NCI-H82 (cell line): ENCODE measurements at places on chromosomes 3 and 15.

GRCh38 chr3:168021737-168022450 is 73.8 kb downstream of the GOLIM4 start:
- DNase-seq = no peak

- peak; percentile 31 for DNase-seq
Measured at GRCh38 chr15:40755812-40756208, 756 bp upstream of the RMDN3 start.

DNA sequence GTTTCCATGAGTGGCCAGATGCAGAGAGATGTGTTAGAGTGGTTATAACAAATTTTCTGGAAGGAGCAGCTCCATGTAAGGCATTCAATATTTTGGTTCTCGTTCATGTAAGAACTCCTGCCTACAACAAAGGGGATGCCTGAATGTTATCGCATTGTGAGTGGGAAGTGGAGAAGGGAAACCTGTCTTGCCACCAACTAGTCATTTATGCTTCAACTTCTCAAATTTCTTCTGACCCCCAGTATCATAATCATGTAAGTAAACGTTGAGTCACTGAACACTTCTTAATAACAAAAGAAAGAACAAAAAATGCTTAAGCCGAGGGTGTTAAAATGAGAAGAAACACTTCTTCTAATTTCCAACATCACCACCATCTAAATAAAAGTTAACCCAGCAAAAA is 62.0 kb upstream of the MRPL3 start:
- DNase-seq = no peak

DNA sequence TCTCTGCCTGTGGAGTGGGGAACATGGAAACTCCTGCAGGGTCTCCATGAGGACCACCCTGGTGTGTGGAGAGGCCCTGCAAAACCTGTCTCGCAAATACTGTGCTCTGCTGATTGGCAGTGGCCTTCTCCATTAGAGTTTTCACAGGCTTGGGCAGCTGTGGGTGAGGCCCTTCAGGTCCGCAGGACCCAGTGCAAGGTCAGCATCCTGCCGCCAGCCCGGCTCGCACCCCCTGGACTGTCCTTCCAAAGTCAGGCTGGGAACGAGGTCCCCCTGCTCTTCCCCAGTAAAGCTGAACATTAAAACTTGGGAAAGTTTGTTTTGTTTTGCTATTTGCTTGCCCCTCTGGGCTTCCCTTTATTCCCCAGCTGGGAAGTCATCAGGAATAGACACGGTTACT is 85.0 kb upstream of the PLXNA1 start:
- DNase-seq = no peak

- no peak for DNase-seq
Measured at GRCh38 chr3:45412763-45413162, 24.4 kb downstream of the LARS2 start.

- DNase-seq = no peak
Measured at GRCh38 chr3:71487418-71487817, 96.1 kb downstream of the FOXP1 start.

DNA sequence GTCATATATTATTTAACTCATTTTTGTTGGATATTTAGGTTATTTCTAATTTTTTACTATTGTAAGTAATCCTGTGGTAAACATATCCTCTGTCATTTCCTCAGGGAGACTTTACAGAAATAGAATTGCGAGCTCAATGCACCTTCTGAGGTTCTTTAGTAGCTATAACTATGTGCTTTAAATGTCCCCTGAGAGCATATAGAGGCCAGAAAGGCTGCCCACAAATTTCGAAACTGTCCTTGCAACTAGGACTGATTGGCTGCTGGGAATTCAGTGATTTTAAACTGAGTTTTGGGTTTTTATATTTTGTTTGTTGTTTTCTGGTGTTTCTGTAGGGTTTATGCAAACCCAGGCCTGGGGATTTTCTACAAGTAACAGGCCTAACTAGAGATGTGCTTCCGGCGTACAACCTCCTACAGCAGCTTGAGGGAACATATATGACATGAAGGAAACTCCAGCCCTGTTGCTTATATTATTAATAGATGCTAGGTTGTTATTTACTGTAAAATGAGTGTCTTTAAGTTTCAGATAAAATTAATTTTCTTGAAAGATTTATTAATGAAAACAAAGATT is 29.1 kb upstream of the P4HTM start:
- DNase-seq = no peak

DNA sequence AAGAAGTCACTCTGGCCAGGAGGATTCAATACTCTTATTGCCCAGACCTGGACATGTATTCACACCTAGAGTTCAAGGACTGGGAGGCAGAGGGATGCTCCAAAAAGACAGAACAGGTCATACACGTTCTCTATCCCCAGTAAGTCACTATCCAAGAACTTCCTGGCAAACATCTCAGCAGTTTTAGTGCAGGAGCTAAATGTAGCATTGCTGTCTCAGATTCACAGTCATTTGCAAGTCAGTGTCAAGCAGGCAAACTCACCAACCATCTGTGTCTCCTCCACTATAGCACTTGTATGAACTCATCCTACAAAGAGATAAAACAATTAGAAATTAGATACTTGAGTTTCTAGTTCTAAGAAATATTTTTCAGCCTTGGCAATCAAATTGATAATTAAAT is 38.4 kb downstream of the ABHD17C start:
- no peak for DNase-seq

DNA sequence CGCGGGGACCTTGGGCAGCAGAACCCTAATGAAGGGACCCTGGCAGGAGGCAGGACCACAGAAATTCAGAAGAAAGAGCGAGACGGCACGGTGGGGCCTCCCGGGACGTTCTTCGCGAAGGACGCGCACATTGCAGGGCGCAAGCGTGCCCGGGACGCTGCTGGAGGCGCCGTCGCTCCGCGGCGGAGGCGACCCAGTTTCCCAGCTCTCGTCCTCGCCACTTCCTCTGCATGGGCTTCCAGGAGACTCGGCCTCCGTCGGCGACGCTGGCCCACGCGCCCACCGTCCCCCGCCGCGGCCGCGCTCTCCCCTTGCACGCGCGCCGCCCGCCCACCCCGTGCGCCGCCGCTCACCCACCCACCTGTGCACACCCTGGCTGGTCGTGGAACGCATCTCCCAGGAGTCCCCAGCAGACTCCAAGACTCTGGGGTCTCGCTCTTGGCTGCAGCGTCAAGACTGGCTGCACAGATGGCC is 31.8 kb upstream of the SMAD3 start:
- DNase-seq = no peak

- peak; percentile 25 for DNase-seq
Measured at GRCh38 chr3:167885277-167885676, 149.8 kb downstream of the SERPINI1 start.

DNA sequence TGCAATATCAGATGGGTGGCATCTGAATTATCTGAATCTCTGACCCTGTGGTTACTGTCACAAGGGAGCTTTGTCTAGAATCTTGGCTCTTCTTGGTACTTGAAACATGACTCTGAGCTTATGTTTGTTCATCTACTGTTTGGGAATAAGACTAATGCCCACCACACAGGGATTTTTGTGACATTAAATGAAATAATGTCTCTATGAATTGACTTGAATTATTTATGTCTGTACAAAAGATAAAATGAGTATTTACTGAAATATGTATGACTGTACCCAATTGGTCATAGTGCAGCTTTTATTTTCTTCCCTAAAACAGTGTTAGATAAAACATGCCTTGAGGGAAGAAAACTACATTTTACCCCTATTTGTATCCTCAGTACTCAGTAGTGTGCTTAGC is 87.9 kb upstream of the ZPLD1 start:
- no peak for DNase-seq

DNA sequence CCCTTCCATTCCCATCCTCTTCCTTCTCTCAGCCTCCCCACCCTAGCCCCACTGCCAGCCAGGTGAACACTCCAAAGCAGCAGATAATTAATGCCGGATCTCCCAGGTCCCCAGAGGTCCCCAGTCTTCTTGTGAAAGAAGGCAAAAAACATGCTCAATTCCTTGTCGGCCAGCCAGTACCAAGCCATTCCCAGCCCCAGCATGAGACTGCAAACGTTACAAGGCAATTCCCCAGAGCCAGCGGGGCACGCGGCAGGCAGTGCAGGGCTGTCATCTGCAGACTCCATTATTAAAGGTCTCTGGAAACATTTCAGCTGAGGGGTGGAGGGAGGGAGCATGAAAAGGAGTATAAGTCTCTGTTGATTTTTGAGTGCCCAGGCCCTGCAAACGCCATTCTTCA is 117.8 kb downstream of the XXYLT1 start:
- DNase-seq = no peak

GRCh38 chr3:15330031-15330596 is 2.3 kb downstream of the SH3BP5 start:
- DNase-seq = no peak

DNA sequence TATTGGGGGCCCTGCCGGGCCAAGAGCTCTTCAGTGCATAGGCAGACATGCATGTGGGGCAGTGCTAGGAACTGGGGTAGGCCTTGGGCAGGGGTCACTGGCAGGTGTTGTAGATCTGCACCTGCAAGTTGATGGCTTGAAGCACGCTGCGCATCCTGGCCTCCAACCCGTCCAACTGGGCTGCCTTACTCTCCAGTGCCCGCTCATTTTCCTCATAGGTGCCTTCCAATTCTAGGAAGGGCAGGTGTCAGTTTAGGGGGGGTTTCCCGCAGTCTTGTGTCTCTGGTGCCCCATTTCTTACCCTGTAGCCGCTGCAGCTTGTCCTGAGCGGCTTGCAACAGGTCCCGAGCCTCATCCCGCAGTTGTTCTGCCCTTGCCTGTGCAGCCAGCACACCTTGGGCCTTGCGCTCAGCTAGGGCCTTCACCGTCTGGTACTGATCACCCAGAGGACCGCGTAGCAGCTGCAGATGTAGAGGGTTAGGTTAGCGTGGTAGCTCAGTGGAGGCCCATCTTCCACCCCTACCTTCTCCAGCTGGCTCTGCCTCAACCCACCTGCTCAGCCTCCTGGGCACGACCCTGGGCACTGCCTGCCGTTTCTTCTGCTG is 611 bp upstream of the USP19 start:
- no peak for DNase-seq

DNA sequence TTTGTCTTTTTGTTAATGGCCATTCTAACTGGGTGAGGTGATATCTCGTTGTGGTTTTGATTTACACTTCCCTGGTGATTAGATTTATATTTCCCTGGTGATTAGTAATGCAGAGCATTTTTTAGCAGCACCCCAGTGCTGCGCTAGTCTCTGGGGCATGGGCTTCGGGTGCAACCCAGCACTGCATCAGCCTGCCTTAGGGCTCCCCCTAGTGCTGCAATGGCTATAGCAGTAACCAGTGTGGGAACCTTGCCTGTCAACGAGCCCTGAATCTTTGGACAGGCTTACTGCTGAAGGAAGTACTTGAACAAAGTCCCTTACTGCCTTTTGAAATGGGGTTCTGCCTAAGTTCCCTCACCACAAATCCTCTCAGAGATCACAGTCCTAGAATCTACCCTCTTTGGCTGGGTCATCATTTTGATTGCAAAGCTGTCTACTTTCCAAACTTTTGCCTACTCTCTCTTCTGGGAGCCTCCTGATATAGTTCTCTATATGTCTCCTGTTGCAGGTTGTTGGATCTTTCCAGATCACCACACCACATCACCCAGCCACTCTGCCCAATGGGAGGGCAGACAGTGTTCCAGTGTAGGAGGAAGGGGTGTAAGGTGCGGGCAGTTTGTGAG is 79.2 kb upstream of the CCNL1 start:
- DNase-seq = peak; percentile 86

DNA sequence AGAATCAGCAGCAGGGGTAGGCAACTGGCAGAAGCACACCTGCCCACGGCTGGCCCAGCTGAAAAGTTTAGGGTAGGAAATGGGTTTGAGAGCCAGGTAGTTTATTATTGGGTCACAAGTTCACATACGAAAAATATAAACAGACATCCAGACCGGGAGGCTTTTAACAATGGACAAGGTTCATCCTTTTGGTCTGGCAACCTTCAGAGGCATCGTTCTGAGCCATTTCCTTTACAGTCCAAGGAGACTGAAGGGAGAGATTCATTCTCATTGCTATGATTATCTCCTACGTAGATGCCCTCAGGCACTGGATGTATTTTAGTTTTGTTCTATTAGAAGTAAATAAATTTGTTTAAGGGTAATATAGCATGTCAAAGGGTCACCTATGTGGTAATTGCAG is 248.0 kb upstream of the THBS1 start:
- no peak for DNase-seq

- DNase-seq = no peak
Measured at GRCh38 chr3:30503446-30503845, 103.0 kb upstream of the TGFBR2 start.

GRCh38 chr15:60318216-60318867 is 79.4 kb downstream of the ANXA2 start:
- peak; percentile 15 for DNase-seq

GRCh38 chr15:56254265-56254664 is 10.6 kb upstream of the RFX7 start:
- DNase-seq = peak; percentile 38

DNA sequence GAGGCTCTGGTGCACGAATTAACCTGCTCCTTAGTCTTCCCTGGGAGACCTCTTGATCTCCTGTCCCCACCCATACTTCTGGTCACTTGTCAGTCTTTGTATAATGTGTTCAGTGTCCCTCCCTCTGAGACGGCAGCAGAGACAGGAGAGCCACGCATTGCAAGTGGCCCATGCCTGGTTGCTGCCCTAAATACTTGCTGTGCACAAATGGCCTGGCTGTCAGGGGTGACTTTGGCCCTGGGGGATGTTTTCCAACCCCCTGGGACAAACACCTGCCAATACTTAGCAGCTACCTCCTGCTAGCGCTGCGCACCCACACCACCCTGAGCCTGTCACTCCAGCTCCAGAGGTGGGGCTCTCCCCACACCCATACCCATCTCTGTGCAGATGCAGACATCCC is 17.2 kb downstream of the KLF13 start:
- DNase-seq = no peak

- no peak for DNase-seq
Measured at GRCh38 chr3:196712514-196713413, 587 bp downstream of the PIGX start.

- DNase-seq = no peak
Measured at GRCh38 chr3:67389176-67389575, 265.2 kb downstream of the SUCLG2 start.

DNA sequence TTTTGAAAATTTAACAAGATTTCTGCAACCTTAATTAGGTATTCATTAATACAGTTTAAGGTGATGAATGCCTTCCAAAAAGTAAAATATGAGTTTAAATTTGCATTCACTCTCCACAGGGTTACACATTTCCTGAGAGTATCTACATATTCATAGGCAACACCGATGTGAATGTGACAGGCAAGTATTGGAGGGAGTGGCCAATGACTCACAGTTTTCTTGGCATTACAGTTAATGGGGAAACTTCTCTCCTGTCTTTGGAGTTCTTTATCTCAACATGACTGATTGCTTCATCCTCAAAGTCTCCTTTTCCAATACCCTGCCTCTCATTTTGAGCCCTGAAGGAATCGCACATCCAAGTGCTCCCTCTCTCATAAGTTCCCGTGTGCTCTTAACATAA is 181.9 kb upstream of the CHL1 start:
- no peak for DNase-seq

DNA sequence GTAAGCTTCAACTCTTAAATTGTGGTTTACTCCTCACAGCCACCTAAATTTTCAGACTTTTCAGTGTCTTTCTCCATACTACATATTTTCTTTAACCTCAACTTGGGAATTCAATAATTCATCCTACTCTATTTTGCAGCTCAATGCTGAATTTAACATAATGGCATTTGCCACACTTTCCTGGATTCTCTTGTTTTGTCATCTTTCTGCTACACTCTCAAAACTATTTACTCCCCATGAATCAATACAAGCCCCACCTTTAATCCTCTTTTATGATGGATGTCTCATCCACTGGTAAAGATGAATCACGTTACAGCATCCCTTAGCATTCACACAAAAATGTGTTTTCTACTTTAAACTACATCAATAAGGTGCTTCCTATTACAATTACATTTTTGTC is 19.6 kb upstream of the CHMP2B start:
- DNase-seq = no peak

GRCh38 chr3:31892916-31893573 is 88.0 kb downstream of the OSBPL10 start:
- no peak for DNase-seq
